Nephron progenitor cell (in vitro differentiated cells): ENCODE measurements at places on chromosomes 6 and 20.
A peak's percentile ranks its signal among the peaks of the same experiment; 100 is the strongest.

DNA sequence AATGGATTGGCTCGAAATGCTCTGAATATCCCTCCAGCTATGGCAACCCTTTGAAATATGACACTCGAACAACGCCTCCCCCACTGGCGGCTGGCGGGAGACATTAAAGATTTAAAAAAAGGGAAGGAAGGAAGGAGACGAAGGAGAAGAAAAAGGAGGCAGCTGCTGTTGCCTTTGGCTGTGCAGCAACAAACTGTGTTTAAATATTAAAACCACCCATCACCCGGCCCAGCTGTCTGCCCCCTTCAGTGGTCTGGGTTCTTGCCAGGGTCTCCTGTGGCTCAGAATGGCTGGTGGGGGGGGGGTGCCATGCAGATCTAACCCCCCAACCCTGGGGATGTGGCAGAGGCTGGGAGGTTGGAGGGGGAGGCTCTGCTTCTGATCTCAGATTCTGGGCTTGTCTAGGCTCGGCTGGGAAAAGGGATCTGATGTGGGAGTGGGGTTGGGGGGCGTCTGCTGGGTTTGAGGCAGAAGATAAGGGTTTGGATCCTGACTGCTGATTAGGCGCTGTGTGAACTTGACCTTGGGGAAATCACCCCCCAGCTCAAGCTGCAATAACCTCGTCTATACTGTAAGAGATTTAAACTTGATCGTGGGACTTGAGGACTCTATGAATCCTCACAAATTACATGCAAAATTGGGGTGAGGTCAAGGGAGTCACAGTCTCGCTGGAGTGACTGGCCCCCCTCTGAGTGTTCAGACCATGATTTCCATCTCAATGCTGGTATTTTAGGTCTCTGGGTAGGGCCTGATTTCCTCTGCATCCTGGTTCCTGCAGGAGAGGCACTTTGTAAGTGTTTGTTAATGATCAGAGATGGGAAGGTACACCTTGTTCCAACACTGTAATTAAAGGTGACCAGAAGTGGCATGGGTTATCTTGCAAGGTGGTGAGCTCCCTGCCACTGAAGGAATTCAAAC lies 40.3 kb upstream of the BLCAP start:
- peaks cover 47% of the 10 kb centered on the region for H3K4me1 ChIP-seq
- no peak overlapping the region for H3K27ac ChIP-seq
- H3K27me3 ChIP-seq, result peaks cover 23% of the 10 kb centered on the region
- H3K4me3 ChIP-seq, result peak overlapping the region; percentile 75

GRCh38 chr20:8721098-8721497 lies 347.8 kb upstream of the PLCB4 start:
- peak; percentile 39 for DNase-seq
- peaks cover 3% of the 10 kb centered on the region for H3K27me3 ChIP-seq
- no peak overlapping the region for H3K4me3 ChIP-seq
- peaks cover 14% of the 10 kb centered on the region for H3K4me1 ChIP-seq
- H3K27ac ChIP-seq, result no peak overlapping the region
- H3K36me3 ChIP-seq, result peaks cover 30% of the 10 kb centered on the region

DNA sequence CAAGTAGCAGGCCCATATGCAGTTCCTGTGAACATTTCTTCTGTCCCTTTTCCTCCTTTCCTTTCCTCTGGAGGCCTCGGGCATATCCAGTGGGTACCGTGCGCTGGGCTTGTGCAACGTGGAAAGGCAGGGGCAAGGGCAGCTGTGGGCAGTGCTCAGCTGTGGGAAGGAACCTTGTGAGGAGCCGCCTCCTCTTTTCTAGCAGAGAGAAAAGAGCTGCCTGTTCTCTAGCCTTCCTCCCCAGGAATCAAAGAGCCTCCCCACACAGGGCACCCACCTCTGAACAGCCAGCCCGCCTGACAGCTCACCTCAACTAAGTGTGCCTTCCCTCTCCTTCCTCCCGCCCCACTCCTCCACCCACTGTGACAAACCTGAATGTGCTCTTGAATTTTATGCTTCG lies 143.3 kb upstream of the HDDC2 start:
- H3K27me3 ChIP-seq, result no peaks in the 10 kb centered on the region
- peaks cover 6% of the 10 kb centered on the region for H3K36me3 ChIP-seq
- DNase-seq, result peak; percentile 4
- peak overlapping the region; percentile 26 for H3K4me3 ChIP-seq
- H3K4me1 ChIP-seq, result peaks cover 44% of the 10 kb centered on the region
- peak overlapping the region; percentile 64 for H3K27ac ChIP-seq

DNA sequence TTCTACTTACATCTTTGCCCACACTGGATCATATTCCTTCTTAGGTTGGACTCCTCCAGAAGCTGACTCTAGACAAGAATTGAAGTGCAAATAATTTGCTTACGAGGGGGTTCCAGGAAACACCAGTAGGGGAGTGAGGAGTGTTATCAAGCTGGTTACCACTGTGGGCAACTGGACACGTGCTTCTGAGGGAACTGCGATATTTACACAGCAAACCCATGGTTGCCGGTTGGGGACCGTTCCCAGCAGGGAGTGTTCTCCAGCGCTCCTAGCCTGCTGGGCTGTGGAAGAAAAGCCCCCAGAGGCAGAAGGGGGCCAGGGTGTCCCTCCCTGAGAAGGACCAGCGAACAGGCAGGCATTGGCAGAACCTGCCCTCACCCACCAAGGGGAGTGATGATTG lies 21.7 kb downstream of the MDFI start:
- peaks cover 25% of the 10 kb centered on the region for H3K27me3 ChIP-seq
- H3K36me3 ChIP-seq, result no peaks in the 10 kb centered on the region
- peaks cover 68% of the 10 kb centered on the region for H3K4me1 ChIP-seq
- H3K4me3 ChIP-seq, result no peak overlapping the region
- no peak for DNase-seq

DNA sequence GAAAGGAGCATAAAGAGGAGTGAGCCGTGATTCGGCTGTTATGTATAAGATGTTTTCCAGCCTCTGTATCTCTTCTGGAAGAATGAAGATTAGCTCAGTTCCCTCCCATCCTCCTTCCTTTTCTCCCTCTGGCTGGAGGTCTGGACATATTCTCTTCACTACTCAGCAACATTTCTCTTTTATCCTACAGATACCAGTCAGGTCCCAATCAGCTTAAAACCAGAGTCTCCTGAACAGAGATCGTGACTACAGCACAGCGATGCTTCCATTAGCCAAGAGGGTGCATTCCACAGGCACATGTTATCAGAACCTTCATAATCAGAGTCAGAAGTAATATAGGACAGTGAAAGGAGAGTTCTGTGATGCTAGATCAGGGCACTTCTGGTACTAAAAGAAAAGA lies 133.9 kb upstream of the SOX4 start:
- peaks cover 31% of the 10 kb centered on the region for H3K4me1 ChIP-seq
- no peak overlapping the region for H3K4me3 ChIP-seq
- DNase-seq, result no peak

GRCh38 chr6:143146186-143146851 lies 85.6 kb downstream of the AIG1 start:
- DNase-seq, result no peak
- no peak overlapping the region for H3K27ac ChIP-seq
- H3K27me3 ChIP-seq, result no peaks in the 10 kb centered on the region
- H3K36me3 ChIP-seq, result peaks cover 12% of the 10 kb centered on the region
- H3K4me3 ChIP-seq, result no peak overlapping the region

- no peak for DNase-seq
- peak overlapping the region; percentile 0 for H3K4me3 ChIP-seq
- peaks cover 2% of the 10 kb centered on the region for H3K27me3 ChIP-seq
- peaks cover 20% of the 10 kb centered on the region for H3K36me3 ChIP-seq
- peak overlapping the region; percentile 38 for H3K27ac ChIP-seq
- H3K4me1 ChIP-seq, result peaks cover 68% of the 10 kb centered on the region
These were observed 262.2 kb upstream of the TAB2 start for GRCh38 chr6:149055195-149055899.

- no peak overlapping the region for H3K27ac ChIP-seq
- no peak for DNase-seq
- no peaks in the 10 kb centered on the region for H3K36me3 ChIP-seq
- H3K27me3 ChIP-seq, result peaks cover 10% of the 10 kb centered on the region
- H3K4me3 ChIP-seq, result no peak overlapping the region
- H3K4me1 ChIP-seq, result no peaks in the 10 kb centered on the region
These were observed 5.9 kb downstream of the OCSTAMP start for GRCh38 chr20:46544576-46544975.

- H3K36me3 ChIP-seq, result no peaks in the 10 kb centered on the region
- H3K27me3 ChIP-seq, result peaks cover 3% of the 10 kb centered on the region
- DNase-seq, result no peak
- no peak overlapping the region for H3K27ac ChIP-seq
These were observed 179.6 kb upstream of the ARG1 start for GRCh38 chr6:131393433-131393832.

GRCh38 chr6:81696524-81696923 lies 56.0 kb downstream of the TENT5A start:
- H3K4me3 ChIP-seq, result no peak overlapping the region
- no peaks in the 10 kb centered on the region for H3K36me3 ChIP-seq
- H3K27ac ChIP-seq, result no peak overlapping the region
- no peaks in the 10 kb centered on the region for H3K4me1 ChIP-seq

- H3K27me3 ChIP-seq, result no peaks in the 10 kb centered on the region
- no peak overlapping the region for H3K4me3 ChIP-seq
- peaks cover 48% of the 10 kb centered on the region for H3K36me3 ChIP-seq
- H3K27ac ChIP-seq, result no peak overlapping the region
- H3K4me1 ChIP-seq, result peaks cover 7% of the 10 kb centered on the region
- DNase-seq, result no peak
These were observed 49.9 kb downstream of the PIGU start for GRCh38 chr20:34626992-34627391.
